T follicular helper cell (primary cell): ENCODE measurements at places on chromosomes 1 and 21.

- no peak for DNase-seq
These were observed 665.8 kb upstream of the CAMK1G start for GRCh38 chr1:208917723-208918122.

GRCh38 chr21:19013916-19014315, 610.3 kb upstream of the TMPRSS15 start:
- DNase-seq, result no peak

DNA sequence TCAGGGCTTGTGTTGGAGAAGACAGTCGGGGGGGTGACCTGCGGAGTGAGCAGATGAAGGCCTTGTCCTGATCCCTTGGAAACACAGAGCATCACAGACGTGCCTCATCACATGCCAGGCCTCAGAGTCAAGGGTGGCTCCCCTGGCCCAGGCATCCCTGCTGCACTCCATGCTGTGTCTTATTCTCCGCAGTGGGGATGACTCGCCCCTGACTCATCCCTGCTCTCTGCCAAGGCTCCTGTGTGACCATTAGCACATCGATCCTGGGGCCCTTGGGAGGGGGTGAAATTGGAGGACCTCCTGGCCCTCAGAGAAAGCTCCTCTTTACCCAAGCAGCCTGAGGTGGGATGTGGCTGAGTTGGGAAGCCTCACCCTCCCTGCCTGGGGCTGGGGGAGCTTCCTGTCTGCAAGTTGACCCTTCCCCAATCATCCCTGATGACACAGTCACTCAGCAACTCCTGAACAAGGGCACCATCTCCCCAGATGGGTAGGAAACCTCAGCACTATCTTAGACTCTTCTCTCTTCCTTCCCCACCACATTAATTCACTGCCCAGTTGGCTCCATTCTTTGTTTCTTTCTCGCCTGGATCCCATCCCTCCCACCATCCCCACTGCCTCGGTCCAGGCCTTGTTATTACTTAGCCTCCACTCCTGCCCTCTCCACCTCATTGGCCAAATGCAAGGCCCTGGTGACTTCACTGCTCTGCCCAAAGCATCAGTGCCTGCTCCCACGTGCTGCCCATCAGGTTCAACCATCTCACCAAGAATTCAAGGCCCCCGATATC, 74.6 kb downstream of the CAMK2N1 start:
- DNase-seq, result no peak

DNA sequence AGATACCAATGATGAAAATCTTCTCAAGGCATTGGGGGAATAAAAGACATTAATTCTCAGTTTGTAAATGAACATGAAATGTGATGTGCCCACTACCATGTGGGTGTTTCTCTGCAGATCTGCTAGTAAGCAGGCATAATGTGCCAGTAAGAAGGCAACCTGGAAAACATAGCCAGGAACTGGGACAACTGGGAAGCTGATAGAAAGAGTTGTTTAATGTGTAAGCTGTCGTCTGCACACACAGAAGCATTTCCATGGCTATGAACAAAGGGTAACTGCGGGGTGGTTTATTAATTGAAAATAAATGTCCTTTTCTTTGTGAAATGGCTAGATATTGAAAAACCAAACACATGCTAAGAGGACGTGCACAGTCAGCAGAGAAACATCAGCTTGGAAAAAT, 52.0 kb downstream of the ZC3H11B start:
- no peak for DNase-seq

DNA sequence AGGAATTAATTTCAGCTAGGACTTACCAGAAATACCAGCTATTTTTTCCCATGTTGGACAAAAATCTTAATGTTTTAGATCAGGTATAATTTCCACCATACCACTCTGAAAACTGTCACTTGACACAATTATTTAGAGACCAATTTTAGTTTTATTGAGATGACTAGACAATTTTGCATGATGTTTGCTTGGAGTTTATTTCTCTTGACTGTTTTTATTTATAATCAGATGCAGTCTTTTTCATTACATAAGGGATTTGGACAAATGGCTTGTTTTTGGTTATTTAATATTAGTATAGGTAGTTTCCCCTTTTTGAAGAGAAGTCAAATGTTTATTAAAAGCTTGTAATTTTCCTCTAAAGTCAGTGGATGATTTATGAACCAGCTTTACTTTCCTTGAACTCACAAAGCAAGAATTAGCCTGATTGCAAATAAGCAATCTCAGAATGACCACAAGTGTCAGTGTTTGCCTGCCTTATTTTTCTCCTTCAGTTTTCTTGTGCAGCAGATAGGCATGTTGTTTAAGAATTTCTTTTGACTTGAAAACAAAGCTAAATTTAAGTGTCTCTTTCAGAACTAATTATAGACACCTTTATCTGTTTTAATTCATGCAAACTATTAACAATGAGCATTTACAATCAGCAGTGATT, 3.8 kb upstream of the B3GALT2 start:
- DNase-seq, result no peak

DNA sequence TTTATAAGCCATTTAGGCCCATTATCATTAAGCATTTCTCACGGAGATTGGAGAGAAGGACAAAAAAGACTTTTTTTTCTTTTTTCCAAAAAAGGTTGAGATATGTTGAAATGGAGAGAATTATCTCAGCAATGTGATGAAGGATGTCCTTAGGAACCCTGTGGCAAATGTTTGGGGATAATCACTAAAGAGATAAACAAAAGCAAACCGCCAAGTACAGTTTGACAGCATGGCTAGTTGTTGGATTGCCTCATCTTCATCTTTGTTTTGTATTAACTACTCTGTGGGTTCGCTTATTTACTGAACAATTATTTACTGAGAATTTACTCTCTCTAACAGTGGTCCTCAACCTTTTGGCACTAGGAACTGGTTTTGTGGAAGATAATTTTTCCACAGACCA, 97.4 kb upstream of the HP1BP3 start:
- no peak for DNase-seq

DNA sequence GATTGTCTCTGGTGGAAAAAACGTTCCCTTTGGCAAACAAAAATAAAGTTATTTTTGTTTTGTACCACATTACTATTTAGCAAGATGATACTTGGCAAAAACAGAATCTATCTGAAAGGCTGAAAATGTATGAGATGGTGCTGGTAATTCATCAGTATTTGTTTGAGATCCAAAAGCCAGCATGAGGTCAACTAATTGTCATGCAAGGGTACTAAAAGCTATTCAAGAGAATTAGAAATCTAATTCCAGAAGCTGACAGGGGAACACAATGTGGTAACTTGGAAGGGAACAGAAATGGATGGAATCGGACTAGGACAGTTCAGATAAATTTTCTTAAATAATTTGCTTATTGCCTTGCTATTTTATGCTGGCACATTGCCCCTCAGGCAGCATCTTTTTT, 263.8 kb downstream of the KCNT2 start:
- no peak for DNase-seq

- no peak for DNase-seq
These were observed 11.0 kb downstream of the BRINP2 start for GRCh38 chr1:177181631-177182291.

DNA sequence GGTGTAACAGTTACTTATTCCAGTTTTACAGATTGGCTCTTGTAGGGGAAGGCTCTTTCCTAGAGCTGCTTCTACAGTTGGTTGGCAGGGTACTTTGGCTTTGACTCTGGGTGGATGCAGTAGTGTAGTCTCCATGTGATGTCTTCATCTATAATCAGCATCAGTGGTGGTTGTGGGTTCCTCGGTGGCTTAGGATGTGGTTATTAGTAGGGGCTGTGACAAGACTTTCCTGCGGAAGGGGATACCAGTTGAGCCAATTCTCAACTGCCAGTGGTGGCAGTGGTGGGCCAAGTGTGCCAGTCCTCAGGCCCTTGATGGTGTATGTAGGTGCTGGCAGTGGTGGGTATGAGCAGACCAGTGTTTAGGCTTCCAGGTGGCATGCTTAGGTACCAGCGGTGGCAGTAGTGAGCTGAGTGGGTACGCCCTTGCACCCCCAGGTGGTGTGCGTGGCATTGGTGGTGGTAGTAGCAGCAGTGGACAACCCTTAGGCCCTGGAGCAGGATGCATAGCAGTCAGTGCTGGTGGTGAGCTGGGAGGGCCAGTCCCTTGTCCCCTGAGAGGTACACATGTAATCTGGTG, 27.2 kb upstream of the KLF18 start:
- no peak for DNase-seq

GRCh38 chr1:194355488-194356106, 1169.2 kb upstream of the B3GALT2 start:
- no peak for DNase-seq

GRCh38 chr1:156766298-156767100, 836 bp upstream of the PRCC start:
- DNase-seq, result no peak

DNA sequence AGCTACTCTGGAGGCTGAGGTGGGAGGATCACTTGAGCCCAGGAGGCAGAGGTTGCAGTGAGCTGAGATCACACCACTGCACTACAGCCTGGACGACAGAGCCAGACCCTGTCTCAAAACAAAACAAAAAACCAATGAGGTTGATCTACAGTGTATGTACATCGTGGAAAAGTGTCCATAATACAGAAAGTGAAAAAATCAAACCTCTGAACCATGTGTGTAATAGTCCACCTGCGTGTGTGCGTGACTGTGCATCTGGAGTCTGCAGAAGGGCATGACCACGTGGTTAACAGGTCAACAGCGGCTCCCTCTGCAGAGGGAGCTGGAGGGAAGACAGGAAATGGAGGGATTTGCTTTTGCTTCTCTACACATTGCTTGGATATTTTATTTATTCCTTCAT, 32.4 kb upstream of the ENO1 start:
- no peak for DNase-seq

- no peak for DNase-seq
These were observed 9.5 kb downstream of the ZBTB7B start for GRCh38 chr1:155012026-155012546.

DNA sequence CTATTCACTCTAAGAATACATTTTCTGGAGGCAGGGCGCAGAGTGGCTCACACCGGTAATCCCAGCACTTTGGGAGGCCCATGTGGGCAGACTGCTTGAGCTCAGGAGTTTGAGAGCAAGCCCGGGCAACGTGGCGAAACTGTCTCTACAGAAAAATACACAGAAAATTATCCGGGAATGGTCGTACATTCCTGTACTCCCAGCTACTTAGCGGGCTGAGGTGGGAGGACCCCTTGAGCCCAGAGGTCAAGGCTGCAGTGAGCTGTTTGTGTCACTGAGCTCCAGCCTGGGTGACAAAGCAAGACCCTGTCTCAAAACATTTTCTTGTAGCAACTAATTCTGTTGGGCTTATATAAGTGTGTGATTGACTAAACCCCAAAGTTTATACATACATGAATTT, 30.5 kb downstream of the GPR161 start:
- no peak for DNase-seq

- DNase-seq, result no peak
These were observed 56.6 kb downstream of the ATP1B1 start for GRCh38 chr1:169163059-169163458.

DNA sequence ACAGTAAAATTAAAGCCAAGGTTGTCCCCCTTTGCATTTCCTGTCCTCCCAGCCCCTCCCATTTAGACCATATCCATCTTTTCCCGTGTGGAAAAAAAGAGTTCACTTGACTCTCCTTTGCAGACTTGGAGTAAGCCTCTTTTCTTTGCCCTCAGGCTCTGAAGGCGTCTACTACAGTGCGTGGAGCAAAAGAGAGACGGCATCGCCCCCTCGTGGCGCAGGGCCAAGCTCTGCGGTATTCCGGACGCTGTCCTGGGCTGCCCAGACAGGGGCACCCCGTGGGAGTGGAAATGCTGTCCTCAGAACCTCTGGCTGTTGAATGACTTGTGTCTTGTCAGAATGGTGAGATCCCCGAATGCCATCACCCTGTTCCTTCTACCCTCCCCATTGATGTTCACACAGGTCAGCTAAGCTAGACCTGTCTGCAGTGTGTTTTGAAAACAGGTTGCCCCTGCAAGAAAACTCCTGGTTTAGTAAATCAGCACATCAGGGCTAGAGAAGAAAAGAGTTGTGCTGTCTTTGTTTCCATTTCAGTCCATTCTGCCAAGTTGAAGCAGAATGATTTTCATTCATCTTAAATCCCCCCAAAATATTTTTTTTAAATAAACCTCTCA, 12.3 kb upstream of the GJA8 start:
- DNase-seq, result peak; percentile 25

- DNase-seq, result no peak
These were observed 13.2 kb downstream of the ADGRB2 start for GRCh38 chr1:31750858-31751510.

GRCh38 chr1:234515821-234516241, 36.9 kb upstream of the TARBP1 start:
- no peak for DNase-seq

DNA sequence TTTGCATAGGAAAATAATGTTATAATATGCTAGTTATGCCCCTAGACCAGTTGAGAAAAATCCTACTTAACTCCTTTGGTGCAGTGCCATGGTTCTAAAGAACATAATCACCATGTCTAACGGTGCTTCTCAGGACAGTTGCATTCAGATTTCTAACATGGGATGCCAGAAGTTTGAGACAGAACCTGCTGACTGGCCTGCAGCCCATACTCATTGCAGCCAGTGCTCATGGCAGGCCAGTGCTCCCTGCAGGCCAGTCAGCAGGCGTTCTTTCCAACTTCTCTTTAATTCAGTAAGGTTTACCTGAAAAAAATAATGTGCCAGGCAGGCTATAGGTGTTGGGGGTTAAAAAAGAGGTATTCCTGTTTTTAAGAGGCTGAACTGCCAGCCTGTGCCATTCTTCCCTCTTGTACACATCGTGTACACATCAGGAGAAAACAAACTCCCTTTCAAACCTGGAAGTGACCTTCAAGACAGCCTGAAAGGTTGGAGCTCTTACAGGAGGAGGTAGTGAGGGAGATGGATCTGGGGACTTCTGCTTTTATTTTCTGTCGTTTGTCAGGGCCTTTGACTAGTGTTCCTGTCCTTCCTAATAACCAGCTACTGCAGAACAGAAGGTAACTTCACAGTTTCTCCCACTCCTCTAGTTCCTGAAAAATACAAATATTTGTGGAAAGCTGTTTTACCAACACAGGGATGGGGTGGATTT, 146.0 kb upstream of the MAGI3 start:
- DNase-seq, result no peak

DNA sequence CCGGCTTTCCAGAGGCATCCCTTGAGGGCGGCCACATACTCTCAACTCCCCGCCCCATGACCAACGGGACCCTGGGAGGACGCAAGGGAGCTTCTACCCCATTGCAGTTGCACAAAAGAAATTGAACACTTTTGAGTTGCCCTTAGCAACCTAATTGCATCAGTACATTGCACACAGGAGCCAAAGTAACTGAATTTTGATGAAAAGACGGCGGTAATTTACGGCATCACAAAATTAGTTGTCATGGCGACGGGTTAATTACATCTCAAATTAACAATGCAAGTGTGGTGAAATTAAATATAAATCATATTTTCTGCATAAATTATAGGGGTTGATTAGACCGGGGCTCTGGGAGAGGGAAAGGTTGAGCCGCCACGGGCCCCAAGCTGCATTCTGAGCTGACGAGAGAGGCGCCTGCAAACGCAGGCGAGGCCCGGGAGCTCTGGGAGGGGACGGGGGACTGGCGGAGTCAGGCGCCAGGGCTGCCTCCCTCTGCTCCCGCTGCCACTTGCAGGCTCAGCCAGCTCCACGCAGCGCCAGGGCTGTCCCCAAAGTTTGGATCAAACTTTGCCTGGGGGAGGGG, 61.4 kb downstream of the CASZ1 start:
- no peak for DNase-seq
